NCI-H226 (cell line): ENCODE measurements at places on chromosomes 2 and 18.

DNA sequence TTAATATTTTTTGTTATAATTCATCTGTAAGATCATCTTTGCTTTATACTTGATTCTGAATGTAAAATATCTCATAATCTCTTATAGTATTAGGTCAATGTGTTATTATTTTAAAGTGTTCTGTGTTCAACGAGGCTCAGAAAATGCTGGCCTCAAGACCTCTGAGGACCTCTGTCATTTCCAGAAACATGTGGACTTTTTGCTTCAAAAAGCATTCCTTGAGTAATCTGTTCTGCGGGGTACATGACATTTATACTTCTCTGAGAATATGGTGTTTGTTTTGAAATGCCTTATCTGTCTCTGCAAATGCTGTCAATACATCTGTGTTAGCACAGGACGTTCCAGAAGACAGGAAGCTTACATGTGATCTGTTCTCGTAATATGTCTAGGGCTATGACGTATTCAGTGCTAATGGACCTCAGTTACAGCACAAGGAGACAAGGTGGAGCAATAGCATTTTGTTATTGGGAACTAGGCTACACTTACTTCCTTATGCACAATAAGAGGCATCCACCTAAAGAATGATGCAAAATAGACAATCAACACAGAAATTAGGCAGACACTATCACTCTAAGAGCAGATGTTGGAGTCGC lies 37.6 kb upstream of the IL1RL1 start:
- no peak for DNase-seq

- no peak for DNase-seq
These were observed 208.5 kb downstream of the SH3BP4 start for GRCh38 chr2:235160281-235160810.

DNA sequence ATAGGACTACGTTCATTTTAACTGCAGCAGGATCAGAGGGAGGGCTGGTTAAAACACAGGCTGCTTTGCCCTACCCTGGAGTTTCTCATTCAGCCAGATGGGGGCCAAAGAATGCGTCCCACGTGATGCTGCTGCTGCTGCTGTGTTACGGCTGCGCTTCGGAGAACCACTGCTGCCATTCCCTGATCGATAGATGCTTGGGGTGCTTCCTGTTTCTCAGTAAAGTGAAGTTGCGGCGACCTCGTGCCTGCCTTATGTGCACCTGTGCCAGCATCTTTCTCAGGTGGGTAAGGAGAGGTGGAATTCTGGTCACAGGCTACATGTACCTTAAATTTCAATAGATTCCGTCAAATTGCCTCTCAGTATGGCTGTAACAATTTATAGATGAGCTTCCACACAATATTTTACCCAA lies 24.7 kb upstream of the TOGARAM2 start:
- DNase-seq, result no peak

GRCh38 chr2:217064234-217065011 lies 204.6 kb upstream of the TNP1 start:
- no peak for DNase-seq

GRCh38 chr2:82636402-82637020 lies 1822.6 kb downstream of the SUCLG1 start:
- no peak for DNase-seq

GRCh38 chr2:74576211-74576862 lies 21.8 kb downstream of the DOK1 start:
- DNase-seq, result no peak

DNA sequence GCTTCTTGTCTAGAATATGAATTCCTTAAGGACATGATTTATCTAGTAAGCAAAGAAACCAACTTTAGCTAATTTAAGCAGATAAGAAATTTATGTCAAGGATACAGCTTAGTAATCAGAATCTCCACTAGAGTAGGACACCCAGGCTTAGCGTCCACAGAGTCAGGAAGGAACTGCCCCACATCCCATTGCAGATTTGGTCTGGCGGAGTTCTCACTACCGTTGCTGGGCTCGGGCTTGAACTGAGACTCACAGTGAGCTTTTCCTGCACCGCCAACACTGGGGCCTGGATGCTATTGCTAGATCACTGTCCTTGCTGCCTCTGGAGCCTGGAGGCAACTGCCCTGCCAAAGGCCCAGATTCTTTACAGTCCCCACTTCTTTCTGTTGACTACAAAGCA lies 68.1 kb downstream of the SMAD4 start:
- DNase-seq, result no peak

DNA sequence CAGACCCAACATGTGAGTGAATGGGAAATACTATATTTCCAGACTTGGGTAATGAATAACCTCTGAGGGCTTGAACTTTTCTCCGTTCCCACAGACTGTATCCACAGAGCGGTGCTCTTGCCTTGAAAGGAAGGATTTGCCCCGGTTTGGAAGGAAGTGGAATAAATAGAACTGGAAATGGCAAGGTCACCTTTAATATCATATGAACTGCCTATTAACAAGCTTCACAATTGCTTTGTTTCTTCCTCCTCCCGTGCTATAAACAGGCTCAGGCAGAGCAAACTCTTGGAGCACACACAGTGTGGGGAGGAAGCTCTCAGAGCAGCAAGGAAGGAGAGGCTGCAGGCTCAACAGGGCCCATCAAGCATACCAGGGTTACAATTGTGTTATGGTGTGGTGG lies 28.5 kb upstream of the DARS1 start:
- DNase-seq, result no peak

DNA sequence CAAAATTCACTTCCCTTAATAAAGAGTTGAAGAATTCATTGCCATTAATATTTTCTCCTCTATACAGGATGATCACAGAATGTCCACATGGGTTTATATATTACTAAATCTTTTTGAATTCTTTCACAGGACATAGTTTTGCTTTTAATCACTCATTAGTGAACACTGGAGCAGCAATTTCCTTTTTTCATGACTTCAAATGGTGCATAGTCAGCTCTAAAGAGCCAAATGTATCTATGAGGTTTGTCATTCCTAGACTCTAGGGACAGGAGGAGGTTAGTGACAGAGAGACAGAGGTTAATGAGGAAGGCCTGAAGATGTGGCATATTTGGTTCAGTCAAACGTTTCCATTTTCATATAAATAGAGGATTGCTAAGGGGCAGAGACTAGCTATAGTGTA lies 111.8 kb downstream of the FSHR start:
- DNase-seq, result no peak

- peak; percentile 68 for DNase-seq
These were observed 24.5 kb upstream of the SPRED2 start for GRCh38 chr2:65456886-65457285.

DNA sequence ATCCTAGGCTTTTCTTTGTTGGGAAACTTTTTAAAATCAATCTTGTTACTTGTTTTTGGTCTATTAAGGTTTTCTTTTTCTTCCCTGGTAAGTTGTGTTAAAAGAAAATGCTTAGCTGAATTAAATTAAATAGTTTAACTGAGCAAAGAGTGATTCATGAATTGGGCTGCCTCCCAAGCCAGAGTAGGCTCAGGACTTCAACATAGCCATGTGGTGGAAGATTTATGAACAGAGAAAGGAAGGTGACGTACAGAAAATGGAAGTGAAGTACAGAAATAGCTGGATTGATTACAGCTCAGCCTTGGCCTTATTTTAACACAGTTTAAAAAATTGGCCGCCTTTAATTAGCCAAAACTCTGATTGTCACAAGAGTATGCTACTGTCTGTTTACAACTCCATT lies 27.9 kb upstream of the GALNT5 start:
- DNase-seq, result peak; percentile 75

DNA sequence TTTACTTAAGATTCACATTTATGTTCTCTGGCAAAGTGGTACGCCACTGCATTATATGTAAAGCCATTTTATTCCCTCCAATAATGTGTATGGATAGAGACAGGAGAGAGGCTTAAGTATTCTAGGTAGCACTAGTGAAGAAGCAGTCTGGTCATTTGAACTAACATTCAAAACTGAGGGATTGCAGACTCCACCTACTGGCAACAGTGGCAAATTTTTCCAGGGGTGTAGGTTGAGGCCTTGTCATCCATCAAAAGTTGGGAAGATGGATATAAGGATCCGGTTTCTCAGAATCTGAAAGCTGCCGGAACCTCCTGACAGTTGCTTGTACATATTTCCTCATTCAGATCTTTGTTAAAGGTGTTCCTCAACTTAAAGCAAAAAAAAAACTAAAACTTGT lies 465.5 kb upstream of the FSHR start:
- DNase-seq, result no peak

- DNase-seq, result no peak
These were observed 329.7 kb downstream of the FSIP2 start for GRCh38 chr2:186068139-186068801.

DNA sequence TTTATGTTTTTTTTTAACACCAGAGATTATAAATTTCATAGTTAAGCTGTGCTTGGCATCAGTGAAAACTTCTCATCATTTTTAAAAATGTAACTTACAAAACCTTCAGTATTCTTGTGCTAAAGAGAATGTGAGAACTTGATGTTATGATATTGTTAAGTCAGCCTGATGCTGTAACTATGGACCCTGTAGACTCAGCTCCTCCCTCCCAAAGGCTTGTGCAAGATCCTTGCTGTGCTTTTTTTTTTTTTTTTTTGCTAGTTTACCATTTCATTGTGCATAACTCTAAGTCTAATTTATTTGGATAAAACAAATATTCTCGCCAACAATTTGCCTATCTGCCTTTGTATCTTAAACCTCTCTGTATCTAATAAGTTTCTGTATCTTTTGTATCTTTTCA lies 12.9 kb upstream of the TFPI start:
- no peak for DNase-seq

DNA sequence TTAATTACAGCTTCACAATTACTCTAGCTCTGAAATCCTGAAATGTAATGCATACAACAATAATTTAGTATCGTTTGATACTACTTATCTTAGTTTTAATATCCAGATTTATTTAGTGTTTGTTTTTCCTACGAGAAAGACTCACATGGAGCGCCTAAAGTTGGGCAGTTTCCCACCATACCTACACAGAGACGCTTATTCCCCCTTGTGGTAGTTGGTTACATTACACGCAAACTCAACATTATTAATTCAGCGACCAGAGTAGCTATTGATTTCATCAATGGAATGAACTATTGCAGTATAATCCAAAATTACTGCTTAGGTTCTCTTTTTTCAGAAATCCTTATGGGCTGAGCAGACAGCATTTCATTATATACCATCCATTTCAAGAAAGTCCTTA lies 164.0 kb upstream of the REG3G start:
- DNase-seq, result no peak

- DNase-seq, result no peak
These were observed 1778.9 kb upstream of the CELF4 start for GRCh38 chr18:39344487-39344886.

GRCh38 chr2:115083225-115083624 lies 640.8 kb downstream of the DPP10 start:
- DNase-seq, result no peak

DNA sequence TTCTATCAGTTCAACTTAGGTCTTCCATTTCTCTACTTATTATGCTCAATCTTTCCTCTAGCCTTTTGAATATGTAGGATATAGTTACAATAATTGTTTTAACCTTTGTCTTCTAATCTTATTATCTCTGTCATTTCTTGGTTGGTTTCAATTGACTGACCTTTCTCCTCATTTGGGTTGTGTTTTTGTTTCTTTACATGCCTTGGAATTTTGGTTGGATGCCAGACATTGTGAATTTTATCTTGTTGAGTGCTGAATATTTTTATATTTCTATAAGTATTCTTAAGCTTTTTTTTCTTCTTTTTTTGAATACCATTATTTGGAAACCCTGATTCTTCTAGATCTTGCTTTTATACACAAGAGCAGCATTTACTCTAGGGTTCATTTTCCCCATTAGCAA lies 30.7 kb upstream of the TMEM247 start:
- no peak for DNase-seq

GRCh38 chr2:128635361-128635900 lies 316.8 kb upstream of the HS6ST1 start:
- DNase-seq, result no peak

- no peak for DNase-seq
These were observed 83.5 kb downstream of the POLE4 start for GRCh38 chr2:75041731-75042600.

- DNase-seq, result no peak
These were observed 1.7 kb upstream of the SMAD2 start for GRCh38 chr18:47932190-47932589.

- no peak for DNase-seq
These were observed 27.7 kb upstream of the NFATC1 start for GRCh38 chr18:79367989-79368388.

DNA sequence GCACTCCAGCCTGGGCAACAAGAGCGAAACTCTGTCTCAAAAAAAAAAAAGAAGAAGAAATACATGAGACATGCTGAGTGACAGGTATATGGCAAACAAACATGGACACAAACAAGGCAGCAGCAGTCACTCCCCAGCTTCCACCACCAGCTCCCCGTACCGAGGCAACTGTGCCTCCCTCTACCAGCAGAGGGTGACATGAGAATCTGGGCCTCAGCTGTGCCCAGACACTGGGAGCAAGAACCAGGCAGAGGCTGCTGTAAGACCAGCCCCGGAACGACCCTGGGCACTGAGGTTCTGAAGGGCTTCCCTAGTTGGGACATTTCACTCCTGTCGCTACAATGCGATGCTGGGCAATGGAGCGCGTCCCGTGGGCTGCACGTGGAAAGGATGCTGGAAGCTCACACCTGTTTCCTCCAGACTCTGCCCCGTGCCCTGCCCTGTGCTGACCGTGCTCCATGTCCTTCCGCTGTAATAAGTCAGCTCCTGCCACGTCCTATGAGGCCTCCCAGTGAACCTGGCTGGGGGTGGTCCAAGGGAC lies 37.1 kb downstream of the BOK start:
- no peak for DNase-seq

GRCh38 chr2:218883491-218884490 lies 3.1 kb downstream of the WNT10A start:
- no peak for DNase-seq

DNA sequence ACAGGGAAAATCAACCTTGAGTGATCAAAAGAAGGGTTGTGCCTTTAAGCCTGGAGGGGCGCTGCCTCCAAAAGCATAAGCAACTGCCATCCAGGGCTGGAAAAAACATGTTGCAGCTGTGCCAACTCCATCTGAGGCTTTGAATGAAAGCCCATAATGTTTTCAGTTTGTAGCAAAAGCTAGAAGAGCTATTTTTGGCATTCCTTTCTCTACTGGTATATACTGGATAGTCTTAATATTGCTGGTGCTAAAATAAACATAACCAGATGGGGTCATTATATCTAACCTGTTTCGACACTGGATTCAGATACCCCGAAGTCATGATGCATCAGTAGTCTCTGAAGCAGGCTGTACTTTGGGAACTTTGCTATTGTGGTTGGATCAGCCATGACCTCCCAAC lies 25.1 kb downstream of the ANXA4 start:
- DNase-seq, result peak; percentile 41

- peak; percentile 73 for DNase-seq
These were observed 226.6 kb downstream of the ANKRD30B start for GRCh38 chr18:14974576-14974975.
